Effector CD4-positive, alpha-beta T cell (primary cell): ENCODE measurements at places on chromosomes 11 and 22.

GRCh38 chr11:88103337-88104206 is 71.7 kb downstream of the RAB38 start:
- DNase-seq, result no peak

GRCh38 chr11:58998480-58999290 is 59.4 kb downstream of the GLYATL1 start:
- DNase-seq, result no peak

DNA sequence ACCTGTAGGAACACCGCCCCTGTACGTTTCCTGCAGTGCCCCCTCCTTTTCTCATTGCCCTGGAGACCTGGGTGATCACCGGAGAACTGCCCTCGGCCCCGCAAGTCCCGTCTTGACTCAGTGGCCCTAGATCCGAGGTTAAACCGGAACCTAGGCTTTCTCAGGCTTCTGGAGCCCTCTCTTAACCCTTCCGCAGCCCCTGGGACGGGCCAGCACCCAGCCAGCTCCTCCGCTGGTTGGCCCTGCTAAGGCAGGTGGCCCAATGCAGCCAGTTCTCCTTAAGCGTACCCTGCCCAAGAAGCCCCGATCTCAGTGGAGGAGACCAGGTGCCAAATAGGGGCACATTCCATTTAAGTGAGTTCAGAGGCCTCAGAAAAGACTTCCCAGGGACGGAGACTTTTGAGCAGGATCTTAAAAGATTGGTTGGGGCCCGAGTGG is 776 bp downstream of the NLRX1 start:
- DNase-seq, result peak; percentile 8

- no peak for DNase-seq
Measured at GRCh38 chr22:48091060-48091650, 1328.7 kb downstream of the TBC1D22A start.

- DNase-seq, result no peak
Measured at GRCh38 chr11:109062445-109062844, 359.5 kb upstream of the C11orf87 start.
